ENCODE measurements at places on chromosomes 6 and 20. TPM values are rescaled to one million over a fixed set of nuclear protein-coding genes. Genes with fewer than 3 reads are reported as not detected.
A peak's percentile ranks its signal among the peaks of the same experiment; 100 is the strongest.

GRCh38 chr6:155224618-155225017 is 39.2 kb upstream of the CLDN20 start:
- H3K4me3 ChIP-seq, result no peak overlapping the region
- H3K27me3 ChIP-seq, result no peaks in the 10 kb centered on the region
- peak overlapping the region; percentile 93 for H3K27ac ChIP-seq
- H3K36me3 ChIP-seq, result no peaks in the 10 kb centered on the region
- DNase-seq, result no peak

DNA sequence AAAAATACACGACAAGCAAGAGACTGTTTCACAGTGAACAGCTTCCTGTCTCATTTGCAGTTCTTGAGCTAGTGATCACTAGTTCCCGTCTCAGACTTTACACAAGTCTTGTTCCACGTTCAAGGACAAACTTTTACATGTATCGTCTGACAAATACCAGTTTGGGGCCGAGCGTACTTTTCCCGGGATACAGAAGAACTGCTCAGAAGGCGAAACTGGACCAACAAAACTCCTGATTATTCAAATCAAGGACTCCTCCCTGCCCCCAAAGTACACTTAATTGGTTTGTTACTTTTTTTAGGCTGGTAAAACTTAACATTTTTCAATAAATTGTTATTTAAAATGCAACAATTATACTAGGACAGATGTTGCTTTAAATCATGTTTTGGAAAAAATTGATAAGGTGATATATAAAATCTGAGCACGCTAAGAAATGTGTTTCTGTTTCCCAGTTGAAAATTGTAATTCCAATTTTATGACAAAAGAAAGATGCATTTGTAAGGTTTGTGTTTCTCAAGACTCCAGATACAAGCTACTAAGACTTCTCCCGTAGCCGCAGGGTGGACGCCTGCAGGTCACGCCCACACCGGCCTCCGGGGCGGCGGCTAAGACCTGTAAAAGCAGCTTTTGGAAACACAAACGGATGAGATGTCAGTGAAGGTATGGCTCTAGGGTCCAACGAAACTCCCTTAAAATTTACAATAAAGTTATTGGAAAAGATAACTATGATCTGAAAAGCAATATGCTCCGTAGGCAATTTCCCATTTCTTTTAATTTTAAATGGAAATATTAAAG is 16.8 kb upstream of the TCFL5 start:
- no peak overlapping the region for H3K27ac ChIP-seq
- no peak overlapping the region for H3K4me3 ChIP-seq
- no peak for DNase-seq
- H3K36me3 ChIP-seq, result 0 out of 2 replicates have a peak, but pooled peaks cover 5% of the 10 kb centered on the region
- peaks cover 9% of the 10 kb centered on the region for H3K4me1 ChIP-seq

GRCh38 chr6:47484616-47485015 is 7.0 kb downstream of the CD2AP start:
- H3K36me3 ChIP-seq, result no peaks in the 10 kb centered on the region
- no peak overlapping the region for H3K4me3 ChIP-seq
- no peak for DNase-seq
- H3K27ac ChIP-seq, result peak overlapping the region; percentile 12

DNA sequence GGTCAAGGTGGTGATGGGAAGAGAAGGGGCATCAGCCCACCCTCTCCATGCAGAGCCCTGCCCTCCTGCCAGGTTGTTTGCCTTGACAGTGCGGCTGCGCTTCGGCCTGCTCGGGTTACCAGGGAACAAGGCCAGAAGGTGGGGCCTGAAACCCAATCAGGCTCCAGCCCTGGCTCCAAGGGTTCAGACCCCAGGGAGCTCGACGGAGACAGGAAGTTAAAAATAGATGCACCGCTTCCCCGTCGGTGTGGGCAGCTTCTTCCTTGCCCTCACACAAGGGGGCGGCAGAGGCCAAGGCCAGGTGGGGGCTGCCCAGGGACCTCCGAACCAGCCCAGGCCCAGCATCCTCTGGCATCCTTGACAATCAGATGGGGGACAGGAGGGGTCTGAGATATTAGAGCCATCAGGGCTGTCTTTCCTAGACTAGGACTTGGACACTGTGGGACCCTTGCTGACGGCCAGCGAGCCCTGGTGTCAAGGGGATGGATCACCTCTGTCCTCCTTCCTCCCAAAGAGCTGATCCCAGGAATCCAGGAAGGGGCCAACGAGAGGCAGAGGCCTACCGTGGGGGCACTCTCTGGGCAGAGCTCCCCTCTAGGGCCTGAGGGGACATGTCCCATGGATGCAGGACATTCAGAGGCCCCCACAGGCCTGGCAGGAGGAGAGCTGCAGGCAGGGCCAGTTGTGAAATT is 65.2 kb downstream of the RIPOR3 start:
- peak overlapping the region; percentile 23 for H3K27ac ChIP-seq
- no peaks in the 10 kb centered on the region for H3K27me3 ChIP-seq
- no peaks in the 10 kb centered on the region for H3K36me3 ChIP-seq
- peak; percentile 91 for DNase-seq
- H3K4me3 ChIP-seq, result no peak overlapping the region
- peaks cover 41% of the 10 kb centered on the region for H3K4me1 ChIP-seq

GRCh38 chr6:87731818-87732661 is 30.0 kb upstream of the AKIRIN2 start:
- no peak overlapping the region for H3K4me3 ChIP-seq
- DNase-seq, result no peak
- peaks cover 7% of the 10 kb centered on the region for H3K4me1 ChIP-seq
- no peaks in the 10 kb centered on the region for H3K36me3 ChIP-seq
- no peaks in the 10 kb centered on the region for H3K27me3 ChIP-seq

DNA sequence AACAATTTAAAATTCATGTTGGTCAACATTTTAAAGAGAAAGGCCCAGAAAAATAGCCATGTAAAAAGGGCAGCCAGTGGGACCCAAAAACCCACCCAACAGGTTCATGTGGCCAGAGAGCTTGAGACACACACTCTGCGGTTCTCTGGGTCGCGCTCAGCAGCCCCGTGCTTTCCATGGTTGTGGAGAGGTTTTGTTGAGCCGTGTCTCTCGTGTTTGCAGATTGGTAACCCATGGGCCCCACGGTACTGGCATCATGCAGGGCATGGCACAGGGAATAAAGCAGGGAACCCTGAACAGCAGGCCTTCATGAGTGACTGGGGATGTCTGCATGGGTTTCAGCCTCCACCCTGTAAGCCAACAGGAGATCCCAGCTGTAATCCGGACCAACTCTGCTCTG is 127.7 kb upstream of the CST7 start:
- H3K27ac ChIP-seq, result no peak overlapping the region
- H3K4me1 ChIP-seq, result no peaks in the 10 kb centered on the region
- no peaks in the 10 kb centered on the region for H3K36me3 ChIP-seq
- H3K27me3 ChIP-seq, result no peaks in the 10 kb centered on the region

DNA sequence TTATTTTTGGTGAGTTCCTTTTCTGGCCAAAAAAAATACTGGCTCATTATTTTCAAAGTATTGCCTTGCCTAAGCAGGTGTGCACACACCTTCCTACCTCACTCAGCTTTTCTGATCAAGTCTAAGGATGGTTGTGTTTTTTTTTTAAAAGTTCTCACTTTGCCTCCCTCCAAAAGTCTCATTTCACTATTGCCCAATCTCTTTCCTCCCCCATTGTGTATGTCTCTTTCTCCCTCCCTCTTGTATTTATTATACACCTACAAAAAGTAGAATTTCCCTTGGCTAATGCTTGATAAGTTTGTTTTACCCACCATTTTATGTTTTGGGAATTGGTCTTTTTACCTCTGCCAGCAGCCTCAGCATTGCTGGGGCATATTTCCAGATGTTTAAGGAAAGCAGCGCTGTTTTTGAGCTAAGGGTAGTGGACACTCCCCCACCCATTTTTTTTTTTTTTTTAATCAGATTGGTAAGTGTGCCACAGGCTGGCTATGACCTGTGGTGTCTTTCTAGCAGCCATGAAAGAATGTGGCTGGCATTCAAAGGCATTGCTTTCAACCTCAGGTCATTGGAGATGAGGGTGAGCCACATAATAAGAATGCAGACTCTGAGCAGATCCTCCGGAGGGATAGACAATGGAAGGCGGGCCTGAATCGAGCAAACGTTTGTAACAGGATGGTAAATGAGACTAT is 668.6 kb downstream of the UTRN start:
- no peak overlapping the region for H3K27ac ChIP-seq
- no peak for DNase-seq
- no peaks in the 10 kb centered on the region for H3K27me3 ChIP-seq
- H3K4me1 ChIP-seq, result no peaks in the 10 kb centered on the region

DNA sequence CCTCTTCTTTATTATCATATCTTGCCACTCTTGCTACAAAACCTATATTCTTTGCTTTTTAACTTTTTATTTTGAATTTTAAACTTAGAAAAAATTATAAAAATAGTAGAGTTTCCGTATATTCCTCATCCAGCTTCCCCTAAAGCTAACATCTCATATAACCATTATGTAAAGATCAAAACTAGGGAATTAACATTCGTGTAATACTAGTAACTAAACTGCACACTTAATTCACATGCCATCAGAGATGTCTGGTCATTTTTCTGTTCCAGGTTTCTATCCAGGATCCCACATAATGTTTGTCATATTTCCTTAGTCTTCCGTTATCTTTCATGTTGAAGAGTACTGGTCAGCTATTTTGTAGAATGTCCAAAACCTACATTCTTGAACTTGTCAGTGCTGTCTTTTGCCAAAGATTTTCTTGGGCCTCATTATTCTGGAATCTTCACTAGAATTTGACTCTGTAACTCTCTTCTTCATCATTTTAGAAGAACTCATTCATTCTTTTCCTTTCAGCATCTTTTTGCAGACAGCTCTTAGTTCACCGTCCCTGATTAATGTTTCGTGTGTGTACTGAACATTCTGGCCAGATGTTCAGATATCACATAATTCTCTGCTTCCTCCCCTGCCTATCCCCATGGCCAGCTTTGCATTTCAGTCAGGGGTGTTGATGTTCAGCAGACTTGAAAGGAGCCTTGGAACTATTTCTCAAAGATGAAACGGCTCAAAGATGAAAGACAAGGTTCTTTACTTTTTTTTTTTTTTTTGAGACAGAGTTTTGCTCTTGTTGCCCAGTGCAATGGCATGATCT is 9.4 kb downstream of the CTNNBL1 start:
- peaks cover 26% of the 10 kb centered on the region for H3K4me1 ChIP-seq
- no peak for DNase-seq
- H3K36me3 ChIP-seq, result no peaks in the 10 kb centered on the region
- H3K27me3 ChIP-seq, result no peaks in the 10 kb centered on the region
- no peak overlapping the region for H3K4me3 ChIP-seq

- H3K27me3 ChIP-seq, result no peaks in the 10 kb centered on the region
- no peak overlapping the region for H3K27ac ChIP-seq
- H3K4me1 ChIP-seq, result no peaks in the 10 kb centered on the region
These were observed 111.6 kb upstream of the EYA4 start for GRCh38 chr6:133129556-133129955.

GRCh38 chr20:20375862-20376261 is 8.0 kb downstream of the INSM1 start:
- H3K4me1 ChIP-seq, result no peaks in the 10 kb centered on the region
- H3K27ac ChIP-seq, result no peak overlapping the region
- no peak overlapping the region for H3K4me3 ChIP-seq
- peak; percentile 20 for DNase-seq
- peaks cover 3% of the 10 kb centered on the region for H3K27me3 ChIP-seq
- H3K36me3 ChIP-seq, result no peaks in the 10 kb centered on the region

GRCh38 chr6:20416567-20417345 is 15.1 kb downstream of the E2F3 start:
- no peak for DNase-seq
- H3K4me1 ChIP-seq, result no peaks in the 10 kb centered on the region
- H3K27ac ChIP-seq, result no peak overlapping the region
- no peak overlapping the region for H3K4me3 ChIP-seq
- no peaks in the 10 kb centered on the region for H3K27me3 ChIP-seq
- peaks cover 1% of the 10 kb centered on the region for H3K36me3 ChIP-seq

GRCh38 chr20:56996533-56996932 is 269.9 kb downstream of the BMP7 start:
- DNase-seq, result no peak
- H3K27me3 ChIP-seq, result no peaks in the 10 kb centered on the region
- peaks cover 11% of the 10 kb centered on the region for H3K4me1 ChIP-seq

GRCh38 chr6:22271081-22271480 is 25.8 kb downstream of the PRL start:
- DNase-seq, result no peak
- no peaks in the 10 kb centered on the region for H3K27me3 ChIP-seq
- H3K36me3 ChIP-seq, result no peaks in the 10 kb centered on the region
- no peaks in the 10 kb centered on the region for H3K4me1 ChIP-seq
- H3K4me3 ChIP-seq, result no peak overlapping the region

DNA sequence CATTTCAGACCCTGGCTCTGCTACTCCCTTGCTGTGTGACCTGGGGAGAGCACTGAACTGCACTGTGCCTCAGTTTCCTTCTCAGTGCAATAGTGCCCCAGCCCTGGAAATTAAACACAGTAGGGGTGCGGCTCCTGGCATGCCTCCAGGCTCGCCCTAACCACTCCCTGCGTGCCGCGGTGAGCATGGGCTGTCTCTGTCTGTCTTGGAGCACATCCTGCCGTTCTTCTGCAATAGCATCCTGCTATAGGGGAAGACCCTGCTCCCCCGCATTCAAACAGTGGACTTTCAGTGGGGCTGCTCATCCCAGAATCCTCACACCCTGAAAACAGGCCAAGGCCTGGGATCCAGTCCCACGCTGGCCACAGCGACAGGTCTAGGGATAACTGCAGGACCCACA is 129.5 kb downstream of the FOXC1 start:
- H3K4me3 ChIP-seq, result no peak overlapping the region
- no peaks in the 10 kb centered on the region for H3K27me3 ChIP-seq
- no peaks in the 10 kb centered on the region for H3K36me3 ChIP-seq
- no peak overlapping the region for H3K27ac ChIP-seq

- H3K4me3 ChIP-seq, result no peak overlapping the region
- no peak for DNase-seq
- no peaks in the 10 kb centered on the region for H3K36me3 ChIP-seq
- no peak overlapping the region for H3K27ac ChIP-seq
- no peaks in the 10 kb centered on the region for H3K27me3 ChIP-seq
These were observed 21.9 kb downstream of the ZBTB46 start for GRCh38 chr20:63808964-63809674.

DNA sequence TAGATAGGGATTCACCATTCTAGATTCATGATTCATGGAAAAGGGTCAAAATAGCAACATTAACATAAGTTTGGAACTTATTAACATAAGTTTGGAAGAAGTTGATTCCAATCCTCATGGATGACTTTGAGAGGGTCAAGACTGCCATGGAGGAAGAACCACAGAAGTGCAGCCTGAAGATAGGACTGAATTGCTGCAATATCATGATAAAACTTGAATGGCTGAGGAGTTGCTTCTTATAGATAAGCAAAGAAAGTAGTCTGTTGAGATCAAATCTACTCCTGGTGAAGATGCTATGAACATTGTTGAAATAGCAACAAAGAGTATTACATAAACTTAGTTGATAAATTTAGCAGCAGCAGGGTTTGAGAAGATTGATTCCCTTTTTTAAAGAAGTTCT is 62.2 kb downstream of the GMDS start:
- H3K4me1 ChIP-seq, result no peaks in the 10 kb centered on the region
- no peak overlapping the region for H3K4me3 ChIP-seq
- no peak overlapping the region for H3K27ac ChIP-seq
- H3K36me3 ChIP-seq, result no peaks in the 10 kb centered on the region

GRCh38 chr6:158311626-158312025 is 639 bp upstream of the TULP4 start:
- H3K27me3 ChIP-seq, result no peaks in the 10 kb centered on the region
- H3K36me3 ChIP-seq, result peaks cover 1% of the 10 kb centered on the region
- no peaks in the 10 kb centered on the region for H3K4me1 ChIP-seq
- no peak overlapping the region for H3K4me3 ChIP-seq
- no peak overlapping the region for H3K27ac ChIP-seq
- DNase-seq, result no peak

Gene ATP9A
- total RNA-seq, result 104 TPM

Gene PRKN
- total RNA-seq, result not detected

Gene PAX1
- not detected for total RNA-seq

Gene SLC22A7
- not detected for total RNA-seq

Gene RAET1L
- not detected for total RNA-seq

Gene VPS16
- 46.6 TPM for total RNA-seq
